Regular cardiac myocyte (primary cell): ENCODE measurements at places on chromosomes 4 and X. TPM values are rescaled to one million over a fixed set of nuclear protein-coding genes. Genes with fewer than 3 reads are reported as not detected.

Gene TMEM144
- 5.2 and 9.9 TPM in 2 replicates for total RNA-seq

Gene MAGED4B
- total RNA-seq, result 41.2 and 56.0 TPM in 2 replicates

Gene NDST4
- total RNA-seq, result not detected in 2 replicates

Gene WDR17
- 0.58 and 1.7 TPM in 2 replicates for total RNA-seq

Gene RBM3
- 45.4 and 78.6 TPM in 2 replicates for total RNA-seq

Gene F8A3
- 2.7 and 2.8 TPM in 2 replicates for total RNA-seq

Gene TLR10
- total RNA-seq, result under 0.01 TPM in 1 of 2 replicates, not detected in the other

Gene CLDN22
- total RNA-seq, result not detected in 2 replicates

Gene ADH1C
- under 0.01 TPM in 1 of 2 replicates, not detected in the other for total RNA-seq

Gene GPC4
- total RNA-seq, result 0.38 and 0.85 TPM in 2 replicates

Gene HERC5
- 0.77 and 5.1 TPM in 2 replicates for total RNA-seq

Gene LIMCH1
- total RNA-seq, result 13.8 and 20.3 TPM in 2 replicates

Gene MSX1
- total RNA-seq, result 0.56 and 0.77 TPM in 2 replicates

Gene LAGE3
- 22.4 and 39.2 TPM in 2 replicates for total RNA-seq

Gene C1GALT1C1
- total RNA-seq, result 56.2 and 63.7 TPM in 2 replicates

Gene HELT
- total RNA-seq, result not detected in 2 replicates

Gene PAGE4
- not detected in 2 replicates for total RNA-seq

Gene SLC10A4
- 0.28 TPM in 1 of 2 replicates, not detected in the other for total RNA-seq

Gene DDX53
- total RNA-seq, result not detected in 2 replicates

Gene CFI
- total RNA-seq, result 2.5 and 12.4 TPM in 2 replicates

Gene ZNF827
- 2.3 and 6.8 TPM in 2 replicates for total RNA-seq

Gene GUCY1A1
- 0.19 and 0.28 TPM in 2 replicates for total RNA-seq

Gene CFAP47
- total RNA-seq, result under 0.01 TPM in 1 of 2 replicates, not detected in the other
